Right lobe of liver (tissue), 6 donors: ENCODE measurements at places on chromosomes 11 and 22. TPM values are rescaled to one million over a fixed set of nuclear protein-coding genes. Genes with fewer than 3 reads are reported as not detected.
A peak's percentile ranks its signal among the peaks of the same experiment; 100 is the strongest.

Gene CD3G
- total RNA-seq, result 0.39 TPM

Gene MEI1
- total RNA-seq, result 0.67 TPM

Gene EXPH5
- total RNA-seq, result 8.3 TPM

DNA sequence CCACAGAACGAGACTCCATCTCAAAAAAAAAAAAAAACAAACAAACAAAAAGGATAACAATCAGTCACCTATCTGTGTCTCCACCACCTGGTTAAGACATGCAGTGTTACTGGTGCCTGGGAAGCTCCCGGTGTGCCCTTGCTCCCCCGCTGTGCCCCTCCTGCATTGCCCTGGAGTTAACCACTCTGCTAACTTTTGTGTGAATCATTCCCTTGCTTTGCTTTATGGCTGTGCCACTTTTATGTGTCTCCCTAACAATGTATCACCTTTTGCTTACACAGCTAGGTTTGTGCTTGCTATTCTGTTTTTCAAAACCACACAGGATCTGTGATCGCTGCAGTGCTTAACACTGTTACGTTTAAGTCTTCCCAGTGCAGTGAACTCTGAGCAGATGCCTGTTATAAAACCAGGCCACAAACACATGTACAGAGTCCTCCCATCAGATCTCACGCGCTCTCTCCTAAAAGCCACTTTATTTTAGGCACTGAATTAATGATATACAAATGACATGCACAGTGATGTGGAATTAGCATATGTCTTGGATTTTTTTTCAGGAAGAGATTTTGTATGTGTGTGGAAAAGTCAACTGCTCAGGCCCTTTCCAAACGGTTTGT is 69.9 kb downstream of the BUD13 start:
- H3K27ac ChIP-seq, result no peak overlapping the region
- no peak for DNase-seq
- no peaks in the 10 kb centered on the region for H3K27me3 ChIP-seq
- no peaks in the 10 kb centered on the region for H3K4me1 ChIP-seq
- no peak overlapping the region for H3K4me3 ChIP-seq

- H3K4me1 ChIP-seq, result peaks cover 17% of the 10 kb centered on the region
- H3K4me3 ChIP-seq, result peak overlapping the region; percentile 66
- H3K36me3 ChIP-seq, result no peaks in the 10 kb centered on the region
- peak overlapping the region; percentile 65 for H3K27ac ChIP-seq
- DNase-seq, result no peak
Observed at GRCh38 chr11:119728211-119728626, 781 bp downstream of the NECTIN1 start.

- H3K4me1 ChIP-seq, result no peaks in the 10 kb centered on the region
- H3K27ac ChIP-seq, result no peak overlapping the region
- peak; percentile 84 for DNase-seq
- H3K36me3 ChIP-seq, result no peaks in the 10 kb centered on the region
Observed at GRCh38 chr22:37601540-37602442, 6.8 kb upstream of the GGA1 start.

GRCh38 chr11:73800276-73800806 is 12.7 kb downstream of the MRPL48 start:
- no peaks in the 10 kb centered on the region for H3K27me3 ChIP-seq
- no peak overlapping the region for H3K27ac ChIP-seq
- H3K4me3 ChIP-seq, result no peak overlapping the region
- no peaks in the 10 kb centered on the region for H3K36me3 ChIP-seq
- DNase-seq, result no peak
